ENCODE measurements at places on chromosomes 1 and 21.

GRCh38 chr1:200802042-200802441 is 63.3 kb downstream of the CAMSAP2 start:
- no peak for DNase-seq

DNA sequence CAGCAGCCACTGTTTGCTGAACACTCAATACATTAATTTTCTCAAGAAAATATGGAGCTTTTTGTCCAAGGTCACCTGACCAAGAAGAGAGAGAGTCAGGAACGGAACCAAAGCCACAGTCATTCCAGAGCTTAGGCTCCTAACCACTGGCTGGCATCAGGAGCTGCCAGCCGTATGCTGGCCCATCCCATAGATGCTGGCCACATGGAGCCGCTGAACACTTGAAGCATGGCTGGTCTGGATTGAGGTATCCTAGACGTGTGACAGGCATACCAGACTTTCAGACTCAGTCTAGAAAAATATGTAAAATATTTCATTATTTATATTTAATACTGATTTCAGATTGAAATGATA is 458.7 kb downstream of the MATN1 start:
- no peak for DNase-seq

DNA sequence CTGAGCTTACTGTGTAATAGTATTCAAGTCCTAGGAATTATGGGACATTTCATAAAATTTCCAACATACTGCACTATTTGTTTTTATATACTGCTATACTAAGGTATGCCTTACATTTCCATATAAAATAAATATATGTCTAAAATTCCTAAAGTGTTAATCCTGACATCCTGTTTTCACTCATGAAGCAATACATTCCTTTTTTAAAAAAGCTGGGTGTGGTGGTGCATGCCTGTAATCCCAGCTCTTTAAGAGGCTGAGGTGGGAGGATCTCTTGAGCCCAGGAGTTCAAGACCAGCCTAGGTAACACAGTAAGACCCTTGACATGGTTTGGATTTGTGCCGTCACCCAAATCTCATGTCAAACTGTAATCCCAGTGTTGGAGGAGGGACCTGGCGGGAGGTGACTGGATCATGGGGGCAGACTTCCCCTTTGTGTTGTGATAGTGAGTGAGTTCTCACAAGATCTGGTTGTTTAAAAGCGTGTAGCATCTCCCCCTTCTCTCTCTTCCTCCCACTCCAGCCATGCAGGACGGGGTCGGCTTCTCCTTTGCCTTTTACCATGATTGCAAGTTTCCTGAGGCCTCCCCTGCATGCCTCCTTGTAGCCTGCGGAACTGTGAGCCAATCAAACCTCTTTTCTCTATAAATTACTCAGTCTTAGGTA is 5.8 kb downstream of the CDC42BPA start:
- no peak for DNase-seq

GRCh38 chr1:55823541-55824250 is 608.5 kb upstream of the USP24 start:
- no peak for DNase-seq

- DNase-seq: no peak
Measured at GRCh38 chr1:55611123-55611522, 396.0 kb upstream of the USP24 start.

- DNase-seq: no peak
Measured at GRCh38 chr1:11851180-11851579, 3.6 kb upstream of the NPPA start.

DNA sequence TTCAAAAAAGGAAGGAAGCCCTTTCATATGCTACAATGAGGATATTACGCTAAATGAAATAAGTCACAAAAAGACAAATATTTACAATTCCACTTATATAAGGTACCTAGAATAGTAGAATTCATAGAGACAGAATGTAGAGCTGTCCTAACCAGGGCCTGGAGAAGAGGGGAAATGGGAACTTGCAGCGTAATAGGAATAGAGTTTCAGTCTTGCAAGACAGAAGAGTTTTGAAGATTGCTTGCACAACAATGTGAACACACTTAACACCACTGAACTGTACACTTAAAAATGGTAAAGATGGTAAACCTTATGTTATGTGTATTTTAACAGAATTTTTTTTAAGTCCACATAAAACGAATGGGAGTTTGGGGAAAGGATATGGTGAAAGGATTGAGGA is 2.9 kb downstream of the CD1B start:
- DNase-seq: no peak

- no peak for DNase-seq
Measured at GRCh38 chr1:113086541-113086940, 13.5 kb downstream of the LRIG2 start.

DNA sequence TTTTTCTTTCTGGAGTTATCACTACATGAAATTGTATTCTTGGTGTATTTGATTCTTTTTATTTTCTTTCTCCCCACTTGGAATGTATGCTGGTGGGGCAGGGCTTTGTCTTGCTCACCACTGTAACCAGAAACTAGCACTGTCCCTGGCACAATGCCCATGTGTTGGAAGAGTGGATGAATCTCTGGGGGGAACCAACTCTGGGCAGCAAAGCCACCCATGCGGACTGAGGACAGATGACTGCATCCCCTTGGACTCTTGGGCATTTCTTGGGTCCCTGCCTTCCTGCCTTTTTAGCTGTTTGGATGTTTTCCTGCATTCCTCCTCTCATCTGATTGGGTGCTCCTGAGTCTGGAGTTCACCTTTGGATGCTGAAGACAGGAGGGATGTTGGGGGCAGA is 6.1 kb downstream of the CYP4B1 start:
- peak; percentile 61 for DNase-seq

DNA sequence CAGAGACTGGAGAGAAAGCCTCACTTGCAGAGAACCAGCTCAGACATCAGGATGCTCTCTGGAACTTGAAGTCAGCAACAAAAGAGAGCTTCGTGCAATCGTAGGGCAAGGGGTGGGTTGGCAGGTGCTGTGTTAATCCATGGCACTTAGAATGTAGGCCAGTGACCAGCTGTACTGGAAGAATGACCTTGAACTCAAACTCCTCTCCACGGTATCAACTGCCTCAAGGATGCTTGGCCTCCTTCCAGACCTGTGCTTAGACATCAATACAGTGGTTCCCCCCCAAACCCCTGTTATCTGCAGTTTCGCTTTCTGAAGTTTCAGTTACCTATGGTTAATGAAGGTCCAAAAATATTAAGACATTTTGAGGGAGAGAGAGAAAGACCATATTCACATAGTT is 6.5 kb downstream of the KANK4 start:
- DNase-seq: no peak

DNA sequence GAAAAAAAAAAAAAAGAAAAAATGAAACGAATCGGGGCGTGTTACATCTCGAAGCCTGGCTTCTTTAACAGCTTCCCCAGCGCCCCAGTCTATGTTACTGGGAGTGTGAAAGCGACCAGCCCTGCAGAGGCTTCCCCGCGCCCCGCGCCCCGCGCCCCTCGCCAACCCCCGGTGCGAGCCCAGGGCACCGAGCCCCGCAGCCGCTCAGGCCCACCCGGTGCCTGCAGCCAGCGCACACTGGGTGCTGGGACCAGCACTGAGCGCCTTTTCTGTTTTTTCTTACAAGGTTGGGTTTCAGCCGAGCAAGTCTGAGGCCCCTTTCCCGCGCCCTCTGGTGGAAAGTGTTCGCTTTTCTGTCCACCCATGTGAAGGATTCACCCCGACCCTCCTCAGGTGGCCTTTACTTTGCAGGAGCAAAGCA is 42.1 kb upstream of the ZNF496 start:
- DNase-seq: no peak

DNA sequence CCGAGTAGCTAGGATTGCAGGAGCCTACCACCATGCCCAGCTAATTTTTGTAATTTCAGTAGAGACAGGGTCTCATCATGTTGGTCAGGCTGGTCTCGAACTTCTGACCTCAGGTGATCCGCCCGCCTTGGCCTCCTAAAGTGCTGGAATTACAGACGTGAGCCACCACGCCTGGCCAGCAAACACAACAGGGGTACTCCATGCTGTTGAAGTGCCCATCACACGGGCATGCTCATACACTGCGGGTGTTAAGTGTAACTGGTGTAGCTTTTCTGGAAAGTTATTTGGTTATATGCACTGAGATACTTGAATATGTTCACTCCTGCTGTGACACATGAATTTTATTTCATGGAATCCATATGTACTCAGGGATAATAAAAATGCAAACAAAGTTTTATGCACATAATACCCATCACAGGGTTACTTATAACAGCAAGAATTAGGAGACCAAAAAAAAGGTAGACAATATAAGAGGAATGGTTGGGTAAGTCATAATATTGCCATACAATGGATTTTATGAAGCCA is 9.2 kb downstream of the SRSF4 start:
- DNase-seq: no peak

- DNase-seq: no peak
Measured at GRCh38 chr1:89581859-89582258, 51.1 kb upstream of the LRRC8C start.

- no peak for DNase-seq
Measured at GRCh38 chr1:198437332-198437731, 103.1 kb downstream of the ATP6V1G3 start.

DNA sequence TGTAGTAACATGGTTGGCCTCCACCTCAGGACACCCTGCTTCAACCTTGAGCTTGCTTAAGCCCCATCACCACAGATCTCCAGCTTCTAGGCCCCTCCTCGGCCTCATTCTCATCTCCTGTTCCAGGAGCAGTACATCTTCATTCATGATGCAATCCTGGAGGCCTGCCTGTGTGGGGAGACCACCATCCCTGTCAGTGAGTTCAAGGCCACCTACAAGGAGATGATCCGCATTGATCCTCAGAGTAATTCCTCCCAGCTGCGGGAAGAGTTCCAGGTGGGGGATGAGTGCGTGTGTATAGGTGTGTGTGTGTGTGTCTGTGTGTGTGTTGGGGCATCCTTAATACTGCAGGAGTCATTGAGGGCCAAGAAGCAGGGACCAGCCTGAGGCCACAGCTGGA is 79.6 kb downstream of the PTPRU start:
- DNase-seq: no peak

DNA sequence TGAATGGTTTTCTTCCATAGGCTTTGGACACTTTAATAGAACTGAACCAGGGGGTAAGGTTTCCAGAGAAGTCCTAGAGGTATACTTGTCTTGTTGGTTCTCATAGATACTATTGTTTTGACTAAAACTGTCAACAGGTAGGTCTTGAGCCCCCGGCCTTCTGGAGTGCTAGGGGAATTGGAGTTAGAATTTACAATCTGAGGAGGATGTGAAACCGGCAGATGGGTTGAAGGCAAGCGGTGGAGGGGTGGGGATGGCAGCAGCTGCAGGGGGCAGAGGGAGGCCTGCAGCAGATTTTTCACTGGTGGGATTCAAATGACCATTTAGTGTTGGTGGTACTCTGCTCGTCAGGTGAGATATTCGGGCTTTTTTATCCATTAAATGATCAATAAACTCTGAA is 4.3 kb upstream of the CD1D start:
- no peak for DNase-seq

DNA sequence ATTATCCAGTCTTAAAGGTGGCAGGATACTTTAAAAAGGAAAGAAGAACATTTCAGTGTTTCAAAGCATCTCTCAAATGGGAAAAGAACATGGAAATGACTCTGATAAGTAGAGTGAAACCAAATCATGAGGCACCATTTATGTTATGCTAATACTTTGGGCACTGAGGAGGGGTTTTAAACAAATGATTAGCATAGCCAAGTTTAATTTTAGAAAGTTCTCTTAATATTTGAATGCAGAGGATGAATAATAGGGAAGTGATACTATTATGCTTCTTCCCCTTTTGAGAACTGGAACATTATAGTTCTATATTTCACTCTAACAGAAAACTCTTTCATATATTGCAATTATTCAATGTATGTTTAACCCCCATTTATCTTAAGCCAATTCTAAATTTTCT is 1181.9 kb upstream of the PRMT6 start:
- DNase-seq: no peak

GRCh38 chr1:55555956-55556725 is 341.0 kb upstream of the USP24 start:
- no peak for DNase-seq

GRCh38 chr1:83717785-83718184 is 281.1 kb downstream of the TTLL7 start:
- no peak for DNase-seq

DNA sequence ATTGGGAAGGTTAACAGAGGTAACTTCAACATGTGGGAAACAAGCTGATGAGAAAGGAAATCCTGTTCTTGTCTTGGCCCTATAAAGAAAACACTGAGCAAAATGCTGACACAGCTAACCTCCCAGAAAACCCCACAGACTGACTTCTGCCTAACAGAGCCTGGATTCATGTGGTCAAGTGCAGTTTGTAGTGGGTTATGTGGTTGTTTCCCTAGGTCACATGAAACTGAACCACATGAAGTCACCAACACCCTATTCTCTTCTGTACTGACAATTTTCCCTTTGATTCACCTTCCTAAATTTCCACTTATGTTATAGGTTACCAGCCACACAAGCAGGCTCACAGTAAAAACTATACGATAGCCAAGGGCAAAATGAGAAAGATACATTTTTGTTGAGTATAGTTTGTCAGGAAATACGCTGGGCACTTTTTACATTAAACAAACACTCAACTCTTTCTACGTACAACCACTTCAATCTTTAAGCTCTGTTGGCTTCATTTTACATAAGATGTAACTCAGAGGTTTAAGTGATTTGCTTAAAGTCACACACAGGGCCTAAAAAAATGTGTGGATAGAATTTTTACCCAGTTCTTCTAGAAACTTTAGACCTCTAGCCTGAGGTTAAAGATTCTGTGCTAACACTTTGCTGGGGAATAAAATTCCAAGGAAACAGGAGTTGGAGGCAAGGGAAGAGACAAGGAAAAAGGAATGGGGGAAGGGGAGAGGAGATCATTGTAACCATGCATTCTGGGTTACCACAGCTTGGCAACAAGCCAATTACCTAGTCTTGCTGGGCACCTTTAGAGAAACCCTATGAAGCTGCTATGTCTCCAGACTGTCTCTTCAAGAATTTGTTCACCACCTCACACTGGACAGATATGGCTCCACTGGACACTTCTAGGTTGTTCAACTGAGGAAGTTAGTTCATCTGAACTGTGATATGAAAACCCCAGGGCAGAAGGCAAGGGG is 601.6 kb upstream of the USP24 start:
- no peak for DNase-seq

GRCh38 chr1:9014475-9015375 is 11.5 kb downstream of the SLC2A7 start:
- no peak for DNase-seq

Data from epithelial cell of proximal tubule (primary cell).